ENCODE measurements at places on chromosomes 6 and 20. TPM values are rescaled to one million over a fixed set of nuclear protein-coding genes. Genes with fewer than 3 reads are reported as not detected.

OLIG3 gene
- total RNA-seq: not detected

UNC5CL gene
- 0.74 TPM for total RNA-seq

TFAP2C gene
- total RNA-seq: not detected

RIPK1 gene
- 6.4 TPM for total RNA-seq

SPO11 gene
- total RNA-seq: not detected

NMBR gene
- total RNA-seq: not detected

FNDC1 gene
- total RNA-seq: not detected

TINAG gene
- total RNA-seq: 0.64 TPM

OPRL1 gene
- total RNA-seq: 0.41 TPM

EGFL8 gene
- total RNA-seq: 3.0 TPM

TSHZ2 gene
- 0.36 TPM for total RNA-seq

SIRPD gene
- total RNA-seq: 1.1 TPM

PDE7B gene
- not detected for total RNA-seq

GSTA2 gene
- total RNA-seq: not detected

SH3BGRL2 gene
- total RNA-seq: 0.35 TPM

KCNS1 gene
- total RNA-seq: not detected

BTNL2 gene
- 0.26 TPM for total RNA-seq

MAP1LC3A gene
- total RNA-seq: 0.69 TPM

HLA-DOB gene
- total RNA-seq: 30.3 TPM

SOX12 gene
- 17.9 TPM for total RNA-seq

TAF4 gene
- 19.5 TPM for total RNA-seq

TFAP2A gene
- total RNA-seq: 0.21 TPM

MEP1A gene
- not detected for total RNA-seq

ZBTB46 gene
- total RNA-seq: 0.92 TPM

KCNB1 gene
- total RNA-seq: not detected

TRIM10 gene
- total RNA-seq: not detected

ARMH2 gene
- total RNA-seq: not detected

HLA-DMA gene
- 182 TPM for total RNA-seq

ADGRB3 gene
- total RNA-seq: not detected

SYNDIG1 gene
- not detected for total RNA-seq

SLC22A2 gene
- not detected for total RNA-seq

IL17F gene
- total RNA-seq: not detected

BPI gene
- not detected for total RNA-seq

SLC52A3 gene
- total RNA-seq: not detected

STK35 gene
- total RNA-seq: 18.9 TPM

MAD2L1BP gene
- 33.6 TPM for total RNA-seq

HRH3 gene
- not detected for total RNA-seq

EEF1A2 gene
- 0.74 TPM for total RNA-seq

FAM83C gene
- total RNA-seq: not detected

All from GM12878 (cell line).